Stimulated activated CD4-positive, alpha-beta T cell treated with anti-CD3 and anti-CD28 coated beads, Interleukin-1b, Interleukin-23, amount 100 ng/mL, for 1 hour (primary cell): ENCODE measurements at places on chromosomes 6 and 20.

DNA sequence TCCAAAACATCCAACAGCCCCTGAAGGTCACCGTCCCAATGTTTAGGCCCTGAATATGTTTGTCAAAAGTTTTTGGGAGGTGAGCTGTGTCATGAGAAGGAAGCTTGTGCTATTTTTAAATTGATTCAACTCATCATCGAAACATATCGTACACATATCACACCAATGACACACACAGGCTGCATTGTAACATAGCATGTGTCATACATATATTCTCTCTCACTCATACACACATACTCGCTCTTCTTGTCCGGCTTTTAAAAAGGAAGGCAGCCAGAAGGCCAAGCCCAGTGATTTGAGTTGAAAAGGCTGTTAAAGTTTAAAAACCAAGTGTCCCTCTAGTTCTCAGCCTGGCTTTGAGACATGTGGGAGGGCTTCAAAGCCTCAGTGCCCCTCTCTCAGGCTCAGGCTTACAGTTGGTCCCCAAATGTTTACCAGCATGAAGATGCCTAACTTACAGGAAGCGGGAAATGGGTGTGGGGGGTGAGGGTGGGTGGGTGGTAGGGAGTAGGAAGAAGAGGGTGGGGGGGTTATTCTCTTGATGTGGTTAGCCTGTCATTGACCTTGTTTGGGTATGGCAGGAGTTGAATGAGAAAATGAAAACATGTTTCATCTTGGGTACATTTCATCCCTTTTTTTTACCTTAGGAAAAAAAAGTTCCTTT is 3.3 kb upstream of the PRDM1 start:
- no peak for DNase-seq

DNA sequence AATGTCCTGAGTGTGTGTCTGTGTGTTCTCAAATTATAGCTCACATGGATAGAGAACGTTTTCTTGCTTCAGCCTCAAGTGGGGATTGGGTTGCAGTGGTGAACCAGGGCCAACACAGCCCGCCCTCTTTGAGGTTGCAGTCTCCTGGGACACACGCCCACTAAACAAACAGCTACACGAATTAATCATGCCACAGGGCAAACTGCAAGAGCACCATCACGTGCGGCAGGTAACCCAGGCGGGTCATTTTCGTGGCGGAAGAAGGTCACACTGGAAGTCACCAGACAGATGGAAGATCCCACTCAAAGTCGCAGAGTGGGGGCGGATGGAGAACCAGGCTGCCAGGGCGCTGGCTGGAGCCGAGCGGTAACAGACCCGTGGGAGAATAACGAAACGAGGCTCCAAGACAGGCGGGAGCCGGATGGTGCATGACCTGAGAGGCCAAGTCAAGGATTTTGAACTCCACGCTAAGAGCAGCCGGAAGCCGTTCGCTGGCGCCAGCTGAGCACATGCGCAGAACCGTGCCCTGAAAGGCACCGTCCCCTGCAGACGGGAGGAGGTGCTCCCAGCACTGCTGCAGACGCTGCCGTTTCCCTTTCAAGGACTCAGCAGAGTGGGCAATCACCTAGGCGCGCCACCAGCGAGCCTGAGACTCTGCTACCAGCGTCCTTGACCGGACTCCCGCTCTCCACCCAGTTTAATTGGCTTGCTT is 10.7 kb downstream of the DLL1 start:
- DNase-seq = no peak

DNA sequence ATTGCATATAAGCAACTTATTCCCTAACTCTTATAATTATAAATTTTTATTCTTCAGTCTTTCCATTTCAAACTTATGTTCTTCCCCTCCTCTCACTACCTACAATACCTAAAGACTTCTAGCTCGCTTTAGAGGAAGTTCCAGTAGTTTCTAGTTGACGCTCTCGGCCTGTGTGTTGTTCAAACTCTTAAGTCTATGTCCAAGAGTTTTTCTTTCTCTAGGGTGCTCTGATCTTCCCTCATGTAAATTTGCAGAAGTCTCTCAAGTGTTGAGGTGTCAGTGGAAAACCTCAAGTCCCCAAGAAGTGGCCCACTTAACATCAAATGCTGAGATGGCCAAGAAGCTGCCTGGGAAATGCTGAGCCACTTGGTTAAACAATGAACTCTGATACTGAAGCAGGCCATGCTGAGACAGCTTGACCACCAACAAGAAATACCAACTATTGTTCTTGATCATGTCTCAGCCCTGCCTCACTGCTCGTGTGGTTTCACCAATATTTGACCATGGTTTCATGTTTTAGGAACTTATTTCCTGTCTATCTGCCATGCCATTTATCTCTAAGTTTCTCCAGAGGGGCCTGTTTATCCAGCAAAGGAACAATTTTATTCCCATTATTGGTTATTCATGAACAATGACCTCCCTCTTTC is 100.9 kb upstream of the TCF21 start:
- DNase-seq = no peak

- DNase-seq = no peak
Measured at GRCh38 chr6:167524261-167525111, 199.6 kb downstream of the TTLL2 start.

GRCh38 chr6:91155129-91155785 is 568.4 kb upstream of the MAP3K7 start:
- DNase-seq = no peak

- DNase-seq = no peak
Measured at GRCh38 chr20:1001116-1001515, 995 bp downstream of the RSPO4 start.

DNA sequence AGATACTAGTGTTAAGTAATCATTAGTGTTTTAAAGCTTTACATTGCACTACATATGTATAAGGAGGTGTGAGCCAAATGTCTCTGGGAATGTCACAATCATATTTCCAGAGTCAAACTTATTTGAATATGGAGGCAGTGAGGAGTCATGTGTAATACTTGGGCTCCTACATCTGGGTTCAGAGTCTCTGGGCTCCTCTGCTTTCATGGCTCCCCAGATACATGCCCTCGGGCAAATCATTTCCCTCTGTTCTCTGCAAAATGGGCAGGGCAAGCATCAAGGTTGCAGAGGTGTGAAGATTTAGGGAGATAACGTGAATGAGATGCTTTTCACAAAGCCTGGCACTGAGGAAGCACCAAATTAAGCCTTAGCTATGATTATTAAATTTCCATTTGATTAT is 138.3 kb upstream of the SGK1 start:
- DNase-seq = no peak
